Ovary (tissue), 10 donors: ENCODE measurements at places on chromosomes 3 and 15. TPM values are rescaled to one million over a fixed set of nuclear protein-coding genes. Genes with fewer than 3 reads are reported as not detected.
A peak's percentile ranks its signal among the peaks of the same experiment; 100 is the strongest.

- no peak for DNase-seq
Observed at GRCh38 chr3:87260270-87260669, 16.1 kb downstream of the POU1F1 start.

DNA sequence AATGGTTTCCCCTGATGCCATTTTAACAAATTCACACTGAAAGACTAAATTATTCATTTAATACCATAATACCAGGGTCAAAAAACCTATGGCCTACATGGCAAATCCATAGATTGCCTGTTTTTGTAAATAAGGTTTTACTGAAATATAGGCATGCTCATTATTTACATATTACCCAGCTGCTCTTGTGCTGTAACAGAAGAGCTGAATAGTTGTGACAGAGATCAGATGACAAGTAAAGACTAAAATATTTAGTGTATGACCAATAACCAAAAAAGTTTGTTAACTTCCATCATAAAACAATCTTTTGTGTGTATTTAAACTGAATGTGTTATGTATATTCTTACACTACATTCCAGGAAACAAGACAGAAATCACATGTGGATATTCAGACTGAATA is 60.2 kb downstream of the DENND4A start:
- no peak for DNase-seq

DNA sequence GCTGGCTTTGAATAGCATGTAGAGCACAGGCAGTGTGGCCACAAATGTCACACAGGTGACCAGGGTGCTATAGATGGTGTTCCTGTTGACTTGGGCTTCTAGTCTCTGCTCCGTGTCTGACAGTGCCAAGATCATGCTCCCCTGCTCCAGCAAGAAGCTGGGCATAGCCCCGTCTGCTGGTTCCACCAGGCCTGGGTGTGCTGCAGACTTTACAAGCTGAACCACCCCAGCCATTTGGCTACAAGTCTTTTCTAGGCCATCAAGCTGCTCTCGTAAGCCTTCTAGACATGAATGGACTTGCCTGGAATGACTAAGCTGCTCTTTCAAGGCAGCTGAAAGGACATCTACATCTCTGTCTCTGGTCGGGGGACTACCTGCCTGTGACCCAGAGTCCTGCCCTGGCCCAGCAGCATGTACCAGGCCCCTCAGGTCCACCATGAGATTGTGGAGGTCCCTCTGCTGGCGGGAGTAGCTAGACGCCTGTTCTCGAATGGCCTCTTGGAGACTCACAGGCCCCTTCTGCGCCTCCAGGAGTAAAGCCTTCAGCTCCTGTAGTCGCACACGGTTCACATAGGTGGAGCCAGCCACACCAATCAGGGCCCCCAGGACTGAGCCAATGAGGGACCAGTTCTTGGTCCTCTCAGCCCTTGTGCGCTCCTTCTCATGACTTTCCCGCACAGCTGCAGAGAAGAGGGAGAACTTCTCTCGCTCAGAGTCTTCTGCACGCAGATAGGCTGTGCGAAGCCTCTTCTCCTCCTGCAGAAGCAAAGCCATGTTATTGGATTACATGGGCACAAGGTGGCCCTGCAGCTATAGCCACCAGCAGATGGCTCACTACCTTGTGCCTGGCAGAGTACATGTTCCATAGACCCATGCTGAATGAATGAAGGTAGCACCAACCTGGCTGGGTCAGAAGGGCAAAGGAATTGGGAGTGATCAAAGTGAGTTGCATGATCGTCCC is 2.8 kb upstream of the PLXNB1 start:
- DNase-seq, result no peak

- DNase-seq, result no peak
Observed at GRCh38 chr3:167940241-167940640, 155.5 kb downstream of the GOLIM4 start.

- DNase-seq, result no peak
Observed at GRCh38 chr3:52200981-52201679, 3.2 kb downstream of the ALAS1 start.

GRCh38 chr3:23685541-23686258 is 120.1 kb upstream of the UBE2E1 start:
- DNase-seq, result peak; percentile 79

- no peak for DNase-seq
Observed at GRCh38 chr15:52191207-52191606, at the start of gene GNB5. TSS of gene GNB5 (minus strand) at chr15:52191392. CDS start at chr15:52184676, 6,716 bp downstream.

DNA sequence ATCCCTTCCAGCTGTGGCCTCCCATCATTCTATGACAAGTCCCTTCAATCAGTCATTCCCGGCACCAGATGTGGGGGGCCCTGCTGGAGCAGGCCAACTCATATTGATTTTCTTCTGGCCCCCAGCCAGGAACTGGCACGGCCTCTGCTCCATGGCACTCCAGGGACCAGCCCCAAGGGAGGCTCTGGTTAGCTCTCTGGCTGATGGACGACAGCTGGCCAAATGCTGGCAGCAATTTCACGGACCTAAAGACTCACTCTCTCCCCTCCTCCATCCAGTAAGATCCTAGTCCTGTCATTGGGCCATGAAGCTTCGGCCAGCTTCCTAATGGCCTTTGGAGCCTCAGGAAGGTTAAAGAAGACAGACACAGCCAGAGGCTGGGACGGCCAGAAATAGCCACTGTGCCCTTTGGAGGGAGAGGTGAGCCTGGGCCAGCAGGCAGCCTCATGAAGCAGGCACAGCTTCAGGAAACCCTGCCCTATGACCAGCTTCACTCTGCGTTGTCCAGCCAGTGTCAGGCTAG is 131.0 kb downstream of the MEX3B start:
- DNase-seq, result no peak

DNA sequence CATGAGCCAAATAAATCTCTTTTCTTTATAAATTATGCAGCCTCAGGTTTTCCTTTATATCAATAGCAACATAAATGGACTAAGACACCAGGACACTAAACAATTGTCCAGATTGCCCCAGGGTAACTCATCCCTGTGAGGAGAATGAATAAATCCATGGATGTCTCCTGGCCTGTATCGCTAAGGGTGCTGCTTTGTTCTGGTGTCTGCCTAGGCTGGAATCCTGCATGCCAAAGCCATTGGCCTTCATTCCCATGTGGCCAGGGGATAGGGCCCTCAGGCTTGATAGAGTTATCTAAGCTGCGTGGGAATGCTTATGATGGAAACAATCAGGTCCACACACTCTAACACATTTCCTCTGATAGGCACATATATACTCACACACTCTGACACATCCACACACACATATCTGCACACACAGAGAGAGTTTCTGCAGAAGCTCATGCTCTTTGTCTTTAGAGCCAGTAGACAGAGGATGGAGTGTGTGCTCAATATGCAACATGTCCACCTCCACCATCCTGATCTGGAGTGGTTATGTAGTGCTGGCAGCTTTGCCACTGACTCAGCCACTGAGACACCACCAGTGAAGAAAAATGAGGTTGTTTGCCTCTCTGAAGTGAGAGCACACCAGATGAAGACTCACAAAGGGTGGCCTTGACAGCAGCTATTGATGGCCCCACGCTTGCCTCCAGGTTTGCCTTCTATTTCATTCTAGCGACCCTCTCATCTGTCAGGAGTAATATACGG is 24.0 kb upstream of the DGKG start:
- no peak for DNase-seq

GRCh38 chr3:27049792-27050191 is 319.4 kb downstream of the NEK10 start:
- DNase-seq, result no peak

DNA sequence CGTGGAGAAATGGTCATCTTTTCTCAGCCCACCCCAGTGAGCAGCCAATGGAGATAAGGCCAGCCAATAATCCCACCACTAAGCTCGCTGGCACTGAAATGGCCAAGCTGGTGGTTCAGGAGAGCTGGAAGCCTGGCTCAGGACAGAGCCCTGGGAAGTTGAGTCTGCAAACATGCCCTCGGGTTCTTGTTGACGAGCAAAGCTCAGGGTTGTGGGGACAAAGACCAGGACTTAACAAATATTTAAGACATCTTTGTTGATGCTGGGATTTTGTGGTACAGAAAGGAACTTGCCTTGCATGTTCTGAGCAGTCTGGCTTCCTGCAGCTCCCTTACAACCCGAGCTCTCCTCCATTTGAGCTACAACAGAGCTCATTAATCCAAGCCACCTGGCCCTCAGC is 4.4 kb downstream of the FAH start:
- DNase-seq, result no peak

GRCh38 chr3:135784557-135784956 is 181.0 kb upstream of the PPP2R3A start:
- DNase-seq, result no peak

- DNase-seq, result no peak
Observed at GRCh38 chr3:73530022-73530396, 94.7 kb downstream of the PDZRN3 start.

GRCh38 chr15:68843425-68844311 is 23.0 kb upstream of the ANP32A start:
- DNase-seq, result no peak

- DNase-seq, result no peak
Observed at GRCh38 chr15:99412082-99412481, 153.7 kb upstream of the MEF2A start.

DNA sequence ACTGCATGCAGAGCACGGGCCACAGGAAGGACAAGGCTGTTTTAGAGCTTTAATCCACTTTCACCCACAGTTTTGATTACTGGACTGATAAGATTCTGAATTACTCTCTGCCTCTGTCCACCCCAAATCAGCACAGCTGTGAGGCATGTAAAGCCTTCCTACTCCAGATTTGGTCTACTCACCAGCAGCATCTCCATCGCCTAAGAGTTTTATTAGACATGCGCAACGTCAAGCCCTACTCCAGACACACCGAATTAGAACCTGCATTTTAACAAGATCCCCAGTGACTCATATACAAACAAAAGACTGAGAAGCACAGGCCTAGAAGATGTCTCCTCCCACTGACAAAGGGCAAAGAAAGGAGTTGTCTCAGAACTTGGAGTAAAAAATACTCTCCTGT is 221.2 kb downstream of the TUSC7 start:
- no peak for DNase-seq

DNA sequence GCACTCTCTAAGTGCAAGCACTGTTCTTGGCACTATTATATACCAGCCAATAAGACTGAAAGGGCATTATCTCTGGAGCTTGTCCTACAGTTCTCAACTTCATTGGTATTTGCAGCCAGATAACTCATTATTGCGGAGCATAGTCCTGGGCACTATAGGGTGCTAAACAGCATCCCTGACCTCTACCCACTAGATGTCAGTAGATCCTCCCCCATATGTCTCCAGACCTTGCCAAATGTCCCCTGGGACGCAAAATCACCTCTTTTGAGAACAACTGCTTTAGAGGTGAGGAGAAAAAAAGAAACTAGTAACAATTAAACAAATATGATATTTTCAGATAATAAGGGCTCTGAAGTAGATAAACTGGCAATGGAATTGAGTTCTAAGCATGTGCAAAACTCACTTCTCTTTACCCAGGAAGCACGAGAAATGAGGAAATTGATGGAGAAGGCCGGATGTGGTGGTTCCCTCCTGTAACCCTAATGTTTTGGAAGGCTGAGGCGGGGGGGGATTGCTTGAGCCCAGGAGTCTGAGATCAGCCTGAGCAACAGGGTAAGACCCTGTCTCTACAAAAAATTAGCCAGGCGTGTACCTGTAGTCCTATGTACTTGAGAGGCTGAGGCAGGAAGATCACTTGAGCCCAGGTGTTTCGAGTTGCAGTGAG is 61.4 kb downstream of the FRMD4B start:
- no peak for DNase-seq

DNA sequence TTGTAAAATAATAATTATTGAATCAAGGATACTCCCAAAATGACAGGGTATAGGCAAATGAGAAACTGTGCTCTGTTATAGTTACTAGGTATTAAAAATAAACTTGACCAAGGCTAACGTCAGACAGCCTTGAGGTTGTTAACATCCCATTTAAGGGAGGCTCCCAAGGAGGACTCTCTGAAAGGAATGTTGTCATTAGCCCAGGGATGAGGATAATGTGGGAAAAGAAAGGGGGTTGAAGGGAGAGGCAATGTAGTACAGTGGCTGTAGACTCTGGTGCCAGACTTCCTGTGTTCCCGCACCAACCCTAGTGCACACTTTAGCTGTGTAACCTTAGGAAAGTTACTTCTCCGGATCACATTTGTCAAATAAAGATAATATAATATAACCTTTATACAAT is 47.0 kb upstream of the RARB start:
- no peak for DNase-seq

The FANCD2OS gene
- polyA plus RNA-seq, result not detected

The COL8A1 gene
- 27.3 TPM for polyA plus RNA-seq

The DLEC1 gene
- 0.93 TPM for polyA plus RNA-seq

The HRG gene
- polyA plus RNA-seq, result not detected

The IDH2 gene
- polyA plus RNA-seq, result 21.3 TPM

The PTH1R gene
- 9.4 TPM for polyA plus RNA-seq

The SERINC4 gene
- 0.39 TPM for polyA plus RNA-seq

The LSAMP gene
- 13.0 TPM for polyA plus RNA-seq
